ENCODE measurements at places on chromosomes 6 and 20.

GRCh38 chr6:153858529-153858928 is 180.5 kb upstream of the OPRM1 start:
- no peak for DNase-seq

DNA sequence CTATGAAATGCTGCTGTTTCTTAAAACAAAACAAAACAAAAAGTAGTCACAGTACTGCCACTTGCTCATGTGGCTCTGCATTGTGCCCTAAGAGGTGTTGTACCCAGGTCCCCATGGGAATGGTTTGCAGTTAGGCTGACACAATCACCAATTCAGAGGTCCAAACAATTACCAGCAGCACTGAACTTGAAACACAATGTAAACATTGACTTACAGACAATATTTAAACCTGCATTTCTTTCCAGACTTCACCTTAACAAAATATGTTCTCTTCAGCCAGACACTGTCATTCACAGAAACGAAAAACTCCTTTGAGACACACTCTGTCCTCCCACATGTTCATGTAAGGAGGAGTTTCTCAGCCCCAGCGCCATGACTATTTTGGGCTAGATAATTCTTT is 206.8 kb upstream of the ARG1 start:
- DNase-seq = no peak

DNA sequence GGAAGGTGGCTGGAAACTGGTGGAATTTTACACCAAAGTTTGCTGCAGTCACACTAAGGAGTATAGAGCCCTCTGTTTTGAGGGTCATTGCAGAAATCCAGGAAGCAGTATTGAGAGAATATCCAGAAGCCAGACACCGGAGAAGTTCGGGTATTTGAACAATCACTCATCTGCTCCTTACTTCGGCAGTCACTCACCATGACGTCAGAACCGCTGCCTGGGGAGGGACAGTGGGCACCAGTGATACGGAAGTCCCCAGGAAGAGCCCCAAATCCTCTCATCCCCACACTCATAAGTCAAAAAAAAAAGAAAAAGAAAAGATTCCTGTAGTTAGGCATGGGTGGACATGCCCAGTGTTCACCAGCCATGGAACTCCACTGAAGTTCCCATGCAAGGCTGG is 4.0 kb downstream of the LY6G5C start:
- DNase-seq = no peak

- no peak for DNase-seq
Measured at GRCh38 chr6:78910010-78910409, 42.7 kb downstream of the IRAK1BP1 start.

DNA sequence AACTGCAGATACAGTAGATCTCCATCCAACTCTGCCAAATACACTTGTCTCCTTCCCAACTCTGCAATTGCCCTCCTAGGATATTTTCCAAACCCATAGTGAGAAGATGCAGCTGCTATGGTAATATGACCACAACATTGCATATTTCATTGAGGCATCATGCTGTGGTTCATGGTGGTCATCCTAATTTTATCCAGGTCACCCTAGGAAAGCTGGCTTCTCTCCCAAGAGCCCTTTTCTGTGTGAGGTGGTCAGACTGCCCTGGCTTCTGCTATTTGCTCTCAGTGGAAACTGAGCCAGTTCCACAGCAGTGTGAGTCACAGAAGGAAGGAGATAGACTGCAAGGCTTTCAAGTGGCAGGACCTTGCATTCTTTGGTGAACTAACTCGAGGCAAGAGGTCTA is 5.5 kb downstream of the OGFRL1 start:
- DNase-seq = peak; percentile 47

DNA sequence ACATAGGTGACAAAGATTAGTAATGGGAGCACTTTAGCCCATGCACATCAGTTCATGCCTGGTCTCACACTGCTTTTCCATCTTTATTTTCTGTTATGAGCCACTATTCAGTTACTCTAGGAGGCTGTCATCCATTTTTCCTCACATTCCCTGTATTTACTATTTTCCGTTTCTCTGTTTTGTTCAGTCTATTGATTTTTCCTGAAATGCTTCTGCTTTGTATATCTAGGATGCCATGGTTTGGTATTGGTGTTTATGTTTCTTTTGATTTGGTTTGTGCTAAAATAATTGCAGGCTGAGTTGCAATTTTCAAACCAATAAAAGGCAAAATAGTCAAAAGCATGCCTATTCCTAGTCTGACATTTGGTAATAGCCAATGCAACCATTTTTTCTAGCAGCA is 28.9 kb upstream of the ZNF292 start:
- no peak for DNase-seq

DNA sequence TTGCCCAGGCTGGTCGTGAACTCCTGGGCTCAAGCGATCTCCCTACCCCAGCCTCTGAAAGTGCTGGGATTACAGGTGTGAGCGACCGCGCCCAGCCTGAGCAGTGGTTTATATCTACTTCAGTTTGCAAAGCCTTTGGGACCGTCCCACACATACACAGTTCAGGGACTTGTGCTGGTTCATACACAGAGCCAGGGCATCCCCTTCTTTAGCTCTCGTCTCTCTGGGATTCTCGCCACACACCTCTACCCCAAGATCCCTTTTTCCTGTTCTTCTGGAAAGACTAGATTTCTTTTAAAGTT is 12.5 kb downstream of the CAP2 start:
- peak; percentile 1 for DNase-seq

GRCh38 chr6:54285595-54285994 is 22.6 kb upstream of the TINAG start:
- no peak for DNase-seq

DNA sequence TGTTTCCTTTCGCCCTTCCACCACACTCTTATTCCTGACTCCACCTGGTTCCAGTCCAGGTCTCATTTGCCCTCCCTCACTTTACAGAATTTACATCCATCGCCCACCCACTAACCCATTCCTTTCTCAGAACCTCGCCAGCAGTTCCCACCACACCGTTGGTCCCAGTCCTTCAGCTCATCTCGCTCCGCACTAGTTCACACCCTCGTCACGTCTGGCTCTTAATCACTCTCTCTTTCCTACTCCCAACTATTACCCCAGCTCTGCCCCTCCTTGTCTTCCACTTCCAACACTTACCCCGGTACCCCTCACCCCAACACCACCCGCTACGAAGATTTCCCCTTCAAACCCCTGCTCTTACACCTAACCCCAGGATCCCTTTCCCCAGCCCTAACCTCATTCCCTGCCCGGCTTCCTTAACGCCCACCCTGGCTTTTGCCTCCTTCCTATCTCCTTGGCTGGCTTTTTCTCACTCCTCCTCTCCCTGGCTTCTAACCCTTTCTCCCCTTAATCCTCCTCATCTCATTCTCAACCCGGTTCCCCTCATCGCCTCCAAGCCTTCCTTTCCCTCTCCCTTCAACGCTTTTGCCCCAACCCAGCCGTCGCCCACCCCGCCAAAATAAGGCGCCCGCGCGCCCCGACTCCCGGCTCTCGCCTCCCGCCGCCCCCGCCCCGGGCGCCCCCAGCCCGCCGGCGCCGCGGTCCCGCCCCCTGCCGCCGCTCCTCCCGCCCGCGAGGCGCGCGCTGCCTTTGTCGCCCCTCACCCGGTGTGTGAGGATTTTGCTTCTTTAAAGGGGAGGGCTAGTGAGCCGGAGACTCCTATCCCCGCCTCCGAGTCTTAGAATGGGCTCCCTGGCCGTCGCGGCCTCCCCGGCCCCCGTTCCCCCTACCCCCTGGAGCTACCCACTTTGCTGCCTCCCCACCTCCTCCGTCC is 542 bp downstream of the USP49 start:
- peak; percentile 9 for DNase-seq

DNA sequence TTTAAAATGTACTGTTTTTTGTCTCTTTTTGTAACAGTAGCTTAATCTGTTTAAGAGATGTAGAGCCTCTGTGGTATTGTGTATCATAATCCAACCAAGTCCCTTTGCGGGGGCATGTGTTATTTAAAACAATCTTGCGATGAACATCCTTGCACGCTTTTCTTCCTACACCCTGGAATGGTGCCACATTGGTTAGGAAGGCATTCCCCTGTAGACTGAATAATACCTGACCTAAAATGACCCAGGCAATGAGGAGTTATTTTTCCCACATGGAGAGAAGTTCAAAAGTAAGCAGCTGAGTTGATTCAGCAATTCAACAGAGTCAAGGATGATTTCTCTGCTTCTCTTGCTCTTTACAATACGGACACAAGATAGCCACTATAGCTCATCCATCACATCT is 142.0 kb upstream of the PMEPA1 start:
- DNase-seq = no peak

- DNase-seq = no peak
Measured at GRCh38 chr20:4451487-4452081, 270.1 kb upstream of the PRND start.

GRCh38 chr6:56280126-56280525 is 32.7 kb upstream of the COL21A1 start:
- no peak for DNase-seq
